Activated CD4-positive, CD25-positive, alpha-beta regulatory T cell (primary cell): ENCODE measurements at places on chromosomes 2 and 18.

DNA sequence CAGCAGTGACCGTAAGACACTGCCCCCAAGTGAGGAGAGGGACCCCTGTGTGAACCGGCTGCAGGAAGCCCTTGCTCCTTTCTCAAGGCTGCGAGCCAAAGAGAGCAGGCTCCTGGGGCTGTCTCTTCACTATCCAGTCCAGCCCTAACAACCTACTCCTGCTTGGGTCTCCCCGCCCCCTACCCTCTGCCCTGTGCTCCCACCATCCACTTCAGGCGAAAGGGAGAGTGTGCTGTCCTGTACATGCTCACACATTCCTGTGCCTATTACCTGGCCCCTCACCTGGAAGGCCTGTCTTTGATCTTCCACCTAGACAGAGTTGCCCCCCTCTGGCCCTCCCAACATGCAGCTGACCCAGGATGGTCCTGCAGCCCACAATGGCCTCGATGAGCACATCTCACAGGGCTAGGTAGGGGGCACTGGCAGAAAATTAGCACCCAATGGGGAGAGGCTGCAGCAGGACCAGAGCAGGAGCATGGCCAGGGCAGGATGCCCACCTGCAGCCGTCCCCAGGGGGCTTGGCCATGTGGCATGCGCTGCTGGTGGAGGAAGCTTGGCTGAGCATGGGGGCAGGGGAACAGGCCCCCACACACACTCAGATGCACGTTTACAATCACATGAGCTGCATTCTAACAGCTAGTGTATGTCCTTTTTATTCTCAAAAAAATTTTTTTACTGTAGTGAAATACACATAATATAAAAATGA is 93.5 kb downstream of the POLR1A start:
- DNase-seq = no peak

- DNase-seq = no peak
Observed at GRCh38 chr2:174166261-174166660, 82.1 kb downstream of the OLA1 start.

- DNase-seq = no peak
Observed at GRCh38 chr2:215371915-215372897, 60.3 kb downstream of the ATIC start.

DNA sequence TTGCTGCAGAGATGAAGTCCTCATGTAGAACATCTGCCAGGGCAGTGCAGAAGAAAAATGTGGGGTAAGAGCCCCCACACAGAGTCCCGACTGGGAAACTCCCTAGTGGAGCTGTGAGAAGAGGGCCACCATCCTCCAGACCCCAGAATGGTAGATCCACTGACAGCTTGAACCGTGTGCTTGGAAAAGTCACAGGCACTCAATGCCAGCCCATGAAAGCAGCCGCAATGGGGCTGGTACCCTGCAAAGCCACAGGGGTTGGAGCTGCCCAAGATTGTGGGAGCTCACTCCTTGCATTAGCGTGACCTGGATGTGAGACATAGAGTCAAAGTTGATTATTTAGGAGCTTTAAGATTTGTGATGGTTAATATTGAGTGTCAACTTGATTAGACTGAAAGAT is 197.8 kb downstream of the CCDC102B start:
- DNase-seq = no peak
